Activated T-cell treated with anti-CD3 and anti-CD28 coated beads for 4 hours (primary cell): ENCODE measurements at places on chromosomes 12 and 14.

- no peak for DNase-seq
Measured at GRCh38 chr14:75365116-75365515, 62.7 kb upstream of the JDP2 start.

- no peak for DNase-seq
Measured at GRCh38 chr14:65073605-65074201, 28.6 kb downstream of the MAX start.

DNA sequence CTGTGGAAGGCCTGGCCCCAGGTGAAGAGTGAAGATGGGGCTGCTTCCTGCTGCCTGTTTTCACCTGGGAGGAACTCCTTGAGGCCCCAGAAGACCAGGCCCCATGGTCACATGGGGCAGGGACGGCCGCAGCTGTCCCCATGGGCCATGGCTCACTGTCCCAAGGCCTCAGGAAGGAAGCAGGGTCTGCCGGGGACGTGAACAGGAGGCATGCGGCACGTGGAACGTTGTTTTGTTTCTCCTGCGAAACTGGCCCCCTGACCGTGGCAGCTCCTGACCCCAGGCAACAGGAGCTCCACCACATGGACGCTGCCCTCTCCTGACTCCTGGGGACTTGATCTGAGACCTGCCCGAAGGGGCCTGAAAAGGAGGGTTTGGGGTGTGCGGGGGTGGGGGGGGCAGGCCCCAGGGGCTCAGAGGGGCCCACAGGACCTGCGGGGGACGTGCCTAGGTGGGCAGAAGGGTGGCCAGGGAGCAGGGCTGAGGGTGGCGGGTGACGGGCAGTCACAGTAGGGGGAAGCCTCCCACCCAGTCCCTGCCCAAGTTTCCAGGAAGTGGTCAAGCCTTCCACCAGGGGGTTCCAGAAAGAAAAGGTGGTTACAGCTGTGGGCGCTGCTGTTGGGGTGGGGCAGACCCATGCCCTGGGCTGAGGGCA, 41.4 kb downstream of the LRCOL1 start:
- DNase-seq, result no peak

DNA sequence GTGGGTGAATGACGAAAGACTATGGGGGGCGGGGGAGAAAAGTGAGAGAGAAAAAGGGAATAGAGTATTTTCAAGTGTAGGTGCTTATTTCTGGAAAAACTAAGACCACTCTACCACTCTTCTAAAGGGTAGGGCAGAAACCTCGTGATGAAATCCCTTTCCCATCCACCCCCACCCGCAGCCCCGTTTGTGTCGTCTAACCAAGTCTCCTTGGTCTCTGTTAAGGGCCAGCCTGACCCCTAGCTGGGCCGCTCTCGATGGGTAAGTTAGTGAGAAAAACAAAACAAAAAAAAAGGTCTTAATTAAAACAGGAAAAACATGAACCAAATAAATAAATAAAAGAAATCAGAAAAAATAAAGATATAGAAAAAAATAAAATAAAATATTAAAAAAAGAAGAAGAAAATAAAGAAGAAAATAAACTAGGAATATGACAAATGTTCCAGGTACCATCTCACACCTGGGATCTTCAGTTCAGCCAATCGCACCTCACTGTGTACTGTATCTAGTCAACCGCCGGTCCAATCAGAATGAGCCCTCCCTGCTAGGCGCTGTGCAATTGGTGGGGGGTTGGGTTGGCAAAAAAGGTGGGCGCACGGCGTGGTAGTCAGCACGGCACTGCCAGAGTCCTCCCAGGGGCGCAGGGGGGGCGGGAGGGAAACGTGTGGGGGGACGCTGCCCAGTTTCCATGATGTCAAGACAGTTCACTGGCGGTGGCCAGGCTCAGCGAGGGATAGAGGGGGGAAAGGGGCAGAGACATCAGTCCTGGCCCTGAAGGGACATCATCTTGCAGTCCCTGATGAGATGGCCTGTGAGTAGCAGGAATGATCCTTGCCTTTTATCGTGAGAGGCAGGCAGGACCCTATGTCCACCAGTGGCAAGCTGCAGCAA, 9.8 kb upstream of the CDH24 start:
- no peak for DNase-seq
